ENCODE measurements at places on chromosomes 6 and 20. TPM values are rescaled to one million over a fixed set of nuclear protein-coding genes. Genes with fewer than 3 reads are reported as not detected.
A peak's percentile ranks its signal among the peaks of the same experiment; 100 is the strongest.

DNA sequence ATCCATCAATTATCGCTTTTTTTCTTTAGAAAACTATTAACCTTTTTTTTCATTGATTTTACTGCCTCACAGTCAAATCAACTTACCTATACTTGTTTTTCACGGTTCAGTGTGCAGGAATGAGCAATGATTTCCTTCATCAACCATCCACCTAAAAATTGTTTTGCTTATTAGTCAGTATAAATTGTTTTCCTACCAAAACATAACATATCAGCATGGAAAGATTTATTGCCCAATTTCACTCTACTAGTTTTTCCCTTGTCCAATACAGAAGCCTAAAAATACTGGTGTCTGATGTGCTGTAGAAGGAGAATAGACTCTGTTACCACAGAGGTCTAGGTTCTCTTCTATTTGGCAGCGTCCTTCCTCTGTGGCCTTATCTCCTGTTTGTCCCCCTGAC is 558.2 kb upstream of the CITED2 start:
- DNase-seq: peak; percentile 68

DNA sequence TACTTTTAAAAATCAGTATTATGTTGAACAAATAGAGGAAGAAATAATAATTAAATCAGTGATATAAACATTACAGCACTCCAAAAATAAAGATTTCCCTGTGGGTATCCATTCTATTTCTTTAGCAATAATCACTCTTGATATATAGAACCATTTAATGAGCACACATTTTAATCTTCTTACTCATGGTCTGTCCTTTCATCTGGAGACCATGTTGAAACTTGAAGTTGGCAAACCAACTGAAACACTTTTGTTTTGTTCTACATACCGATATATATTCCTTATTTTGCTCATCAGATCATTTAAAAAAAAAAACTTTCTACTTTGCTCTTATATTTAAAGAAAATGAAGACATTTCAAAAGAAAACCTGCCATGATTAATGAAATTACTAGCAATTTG is 13.4 kb downstream of the C6orf58 start:
- DNase-seq: no peak

The OR2B6 gene
- total RNA-seq: 0.27 TPM

The ADGB gene
- total RNA-seq: not detected

The VSX1 gene
- total RNA-seq: 0.32 TPM

GRCh38 chr6:157267654-157268053 is 55.7 kb downstream of the TMEM242 start:
- no peak for DNase-seq

GRCh38 chr20:44080646-44081267 is 106.2 kb downstream of the JPH2 start:
- peak; percentile 86 for DNase-seq

The FAM209B gene
- not detected for total RNA-seq

- no peak for DNase-seq
Observed at GRCh38 chr20:3876676-3877075, 12.5 kb upstream of the PANK2 start.

DNA sequence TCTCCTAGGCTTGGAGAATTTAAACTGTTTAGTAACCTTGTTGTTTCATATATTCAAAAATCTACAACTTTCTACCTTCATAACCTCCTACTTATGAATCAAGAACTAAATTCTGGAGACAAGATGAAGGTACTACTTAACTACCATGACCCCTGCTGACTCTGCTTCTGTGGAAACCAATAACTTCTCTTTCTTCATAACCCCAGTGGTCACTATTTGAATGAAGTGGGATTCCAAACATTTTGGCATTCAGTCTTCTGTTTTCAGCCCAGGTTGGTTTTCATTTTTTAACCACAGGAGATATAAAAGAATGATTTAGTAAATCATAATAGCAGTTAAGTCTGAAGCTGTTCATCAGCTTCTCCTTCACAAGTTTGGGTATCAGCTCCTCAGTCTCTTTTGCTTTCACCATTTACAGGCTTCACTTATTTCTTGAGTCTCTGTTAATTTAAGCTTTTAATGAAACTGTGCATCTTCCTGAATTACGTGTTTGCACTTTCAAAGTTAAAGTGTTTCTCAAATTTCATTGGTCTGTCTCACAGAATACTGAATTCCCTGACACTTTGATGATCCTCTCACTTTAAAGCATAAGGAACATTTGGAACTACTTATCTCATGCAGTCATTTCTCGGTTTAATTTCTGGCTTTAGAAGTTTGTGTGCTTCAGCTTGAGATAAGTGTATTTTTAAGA is 9.5 kb downstream of the SENP6 start:
- DNase-seq: no peak

All from M059J (cell line).